Stimulated activated CD8-positive, alpha-beta memory T cell treated with anti-CD3 and anti-CD28 coated beads, Interleukin-7, amount 100 ng/mL, for 24 hours (primary cell): ENCODE measurements at places on chromosomes 6 and 20.

- no peak for DNase-seq
Measured at GRCh38 chr6:52582996-52583395, 6.1 kb upstream of the TRAM2 start.

DNA sequence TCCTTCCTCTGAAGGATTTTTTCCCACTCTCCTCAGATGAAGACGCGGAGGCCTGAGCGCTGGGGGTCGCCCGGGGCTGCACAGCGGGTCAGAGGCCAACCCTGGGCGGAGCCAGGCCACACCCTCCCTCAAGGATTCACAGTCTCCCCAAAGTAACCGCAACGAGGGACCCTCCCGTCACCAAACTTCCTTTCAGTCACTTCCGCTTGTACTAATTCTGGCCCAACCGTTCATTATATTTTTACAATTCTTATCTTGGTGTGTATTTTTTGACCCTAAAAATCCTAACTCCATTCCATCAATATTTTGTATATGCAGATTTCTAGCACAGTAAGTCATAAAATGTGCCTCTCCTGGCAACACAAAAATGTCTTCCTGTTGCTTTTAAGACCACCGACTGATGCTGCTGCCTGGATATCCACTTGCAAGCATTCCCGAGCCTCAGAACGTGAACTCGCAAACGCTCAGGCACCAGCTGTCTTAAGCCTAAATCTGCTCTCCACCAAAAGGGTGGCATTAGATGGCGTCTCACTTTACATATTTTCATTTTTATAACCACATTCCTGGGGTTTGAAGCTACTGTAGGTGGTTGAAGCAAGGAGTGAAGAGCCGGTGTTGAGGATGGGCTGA is 128.0 kb downstream of the DLL1 start:
- DNase-seq: no peak

- no peak for DNase-seq
Measured at GRCh38 chr20:62958388-62959100, 6.0 kb downstream of the SLC17A9 start.

GRCh38 chr6:111572216-111572706 is 33.4 kb downstream of the TRAF3IP2 start:
- DNase-seq: no peak

GRCh38 chr6:122778302-122778701 is 1.2 kb upstream of the FABP7 start:
- DNase-seq: no peak

DNA sequence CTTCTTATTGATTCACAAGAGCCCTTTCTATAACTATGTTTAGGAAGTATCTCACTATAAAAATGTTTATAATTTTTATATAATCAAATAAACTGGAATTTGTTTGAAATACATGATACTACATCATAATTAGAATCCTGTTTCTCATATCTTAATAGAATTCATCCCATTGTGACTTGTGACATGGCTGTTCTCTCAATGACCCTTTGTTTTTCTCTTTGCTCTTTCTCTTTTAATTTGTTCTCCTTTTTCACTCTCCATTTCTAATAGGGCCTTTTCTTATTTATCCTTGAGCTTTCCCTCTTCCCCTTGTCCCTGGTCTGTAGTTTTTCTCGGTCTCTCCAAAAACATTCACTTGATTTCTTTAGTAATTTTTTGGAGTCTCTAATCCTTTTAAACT is 111.3 kb downstream of the ADGRB3 start:
- DNase-seq: no peak

DNA sequence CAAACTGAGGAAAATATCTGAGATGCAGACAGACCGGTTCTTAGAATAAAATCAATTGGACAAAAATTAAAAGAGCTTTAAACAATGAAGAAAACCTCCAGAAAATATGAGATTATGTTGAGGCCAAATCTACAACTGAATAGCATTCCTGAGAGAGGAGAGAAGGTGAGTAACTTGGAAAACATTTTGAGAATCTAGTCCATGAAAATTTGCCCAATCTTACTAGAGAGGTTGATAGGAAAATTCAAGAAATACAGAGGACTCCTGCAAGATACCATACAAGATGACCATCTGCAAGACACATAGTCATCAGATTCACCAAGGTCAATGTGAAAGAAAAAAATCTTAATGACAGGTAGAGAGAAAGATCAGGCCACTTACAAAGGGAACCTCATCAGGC is 437.7 kb upstream of the ADGRB3 start:
- no peak for DNase-seq

- no peak for DNase-seq
Measured at GRCh38 chr6:157224178-157224950, 99.0 kb downstream of the TMEM242 start.

DNA sequence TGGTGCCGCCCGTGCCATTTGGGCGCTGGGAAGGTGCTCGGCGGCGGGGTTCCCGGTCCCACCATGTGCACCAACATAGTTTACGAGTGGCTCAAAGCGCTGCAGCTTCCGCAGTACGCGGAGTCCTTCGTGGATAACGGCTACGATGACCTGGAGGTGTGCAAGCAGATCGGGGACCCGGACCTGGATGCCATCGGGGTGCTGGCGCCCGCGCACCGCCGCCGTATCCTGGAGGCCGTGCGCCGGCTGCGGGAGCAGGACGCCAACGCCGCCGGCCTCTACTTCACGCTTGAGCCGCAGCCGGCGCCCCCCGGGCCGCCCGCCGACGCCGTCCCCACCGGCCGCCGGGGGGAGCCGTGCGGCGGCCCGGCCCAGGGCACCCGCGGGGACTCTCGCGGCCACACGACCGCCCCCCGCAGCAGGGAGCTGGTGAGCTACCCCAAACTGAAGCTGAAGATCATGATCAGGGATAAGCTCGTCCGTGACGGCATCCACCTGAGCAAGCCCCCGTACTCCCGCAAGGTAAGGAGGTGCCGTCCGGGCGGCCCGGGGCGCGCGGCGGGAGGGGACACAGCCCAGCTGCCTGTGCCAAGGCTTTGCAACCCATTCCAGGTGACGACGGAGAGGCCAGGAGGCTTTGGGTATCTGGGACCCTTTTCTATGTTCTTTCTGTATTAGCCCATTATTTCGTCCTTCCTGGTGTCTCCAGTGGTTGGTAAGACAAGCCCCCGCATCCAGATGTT is 547 bp downstream of the SAMD5 start:
- DNase-seq: no peak

DNA sequence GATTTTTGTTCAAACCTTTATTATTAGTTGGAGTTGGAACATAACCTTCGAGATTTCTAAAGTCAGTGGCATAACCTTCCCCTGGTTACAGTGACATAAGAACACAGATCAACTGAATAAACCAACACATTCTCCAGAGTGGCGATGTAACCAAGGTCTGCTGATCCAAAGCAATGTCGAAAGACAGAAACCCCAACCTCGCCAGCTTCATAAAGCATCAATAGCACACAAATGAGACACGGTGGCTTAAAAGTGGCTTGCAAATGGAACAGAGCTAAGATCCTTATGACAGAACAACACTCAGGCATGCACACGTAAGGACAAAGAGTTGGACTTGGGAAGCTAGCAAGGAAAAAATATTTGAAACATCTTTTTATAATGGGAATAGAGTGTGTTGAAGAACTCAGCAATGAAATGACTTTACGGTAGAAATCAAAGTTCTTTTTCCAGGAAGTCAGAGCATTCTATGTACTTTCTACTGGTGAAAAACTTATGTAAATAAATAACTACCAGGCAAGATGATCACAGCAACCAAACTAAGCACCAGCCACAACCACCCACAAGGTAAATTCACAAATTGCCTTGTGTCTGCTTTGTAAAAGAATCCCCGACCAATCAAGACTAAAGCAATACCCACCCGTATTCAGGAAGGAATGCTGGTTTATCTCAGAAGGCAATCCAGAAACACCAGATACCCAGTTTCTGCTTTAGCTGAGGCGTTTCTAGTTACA is 61.0 kb upstream of the NHSL1 start:
- no peak for DNase-seq

- DNase-seq: no peak
Measured at GRCh38 chr6:73722318-73723060, 26.5 kb downstream of the CD109 start.

DNA sequence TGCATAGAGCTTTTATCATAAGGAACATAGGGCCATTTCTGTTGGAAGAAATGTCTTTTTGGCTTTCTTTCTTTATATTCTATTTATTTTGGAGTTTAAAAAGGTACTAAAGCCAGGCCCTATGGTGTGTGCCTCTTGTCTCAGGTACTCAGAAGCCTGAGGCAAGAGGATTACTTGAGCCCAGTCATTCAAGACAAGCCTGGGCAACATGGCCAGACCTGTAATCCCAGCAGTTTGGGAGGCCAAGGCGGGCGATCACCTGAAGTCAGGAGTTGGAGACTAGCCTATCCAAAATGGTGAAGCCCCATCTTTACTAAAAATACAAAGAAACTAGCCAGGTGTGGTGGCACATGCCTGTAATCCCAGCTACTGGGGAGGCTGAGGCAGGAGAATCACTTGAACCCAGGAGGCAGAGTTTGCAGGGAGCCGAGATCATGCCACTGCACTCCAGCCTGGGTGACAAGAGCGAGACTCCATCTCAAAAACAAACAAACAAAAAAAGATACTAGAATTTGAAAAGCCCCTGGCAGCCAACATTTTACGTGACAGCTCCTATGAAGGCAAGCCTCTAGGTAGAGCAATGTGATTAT is 80.0 kb downstream of the CBFA2T2 start:
- DNase-seq: no peak

GRCh38 chr20:62710886-62711702 is 2.5 kb downstream of the NTSR1 start:
- DNase-seq: no peak

DNA sequence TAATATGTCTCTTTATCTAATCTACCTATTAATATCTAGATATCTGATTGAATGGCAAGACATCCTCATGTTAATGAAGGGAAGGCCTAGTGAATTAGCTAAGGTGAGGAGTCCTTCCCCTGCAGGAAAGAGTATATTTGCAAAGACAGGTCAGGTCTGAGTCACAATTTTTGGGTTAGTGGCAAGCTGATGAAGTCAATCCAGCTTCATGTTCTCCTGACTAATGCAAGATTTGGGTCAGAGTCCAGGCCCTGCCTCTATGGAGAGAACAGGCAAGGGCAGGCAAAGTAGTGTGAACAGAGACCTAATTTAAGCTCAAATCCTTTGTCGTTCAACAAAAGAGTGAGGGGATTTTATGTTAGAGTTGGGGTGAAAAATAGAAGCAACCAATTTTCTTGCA is 496.7 kb downstream of the BMP2 start:
- no peak for DNase-seq

GRCh38 chr20:33684533-33685327 is 1.5 kb downstream of the E2F1 start:
- DNase-seq: no peak

GRCh38 chr6:159089909-159090308 is 45.1 kb upstream of the TAGAP start:
- no peak for DNase-seq

GRCh38 chr6:39602601-39603519 is 122.3 kb downstream of the KIF6 start:
- DNase-seq: no peak
